Fibroblast of skin of left quadriceps (primary cell): ENCODE measurements at places on chromosomes 12 and 14.

- no peak for DNase-seq
Observed at GRCh38 chr12:128905003-128905544, 51.8 kb downstream of the GLT1D1 start.

DNA sequence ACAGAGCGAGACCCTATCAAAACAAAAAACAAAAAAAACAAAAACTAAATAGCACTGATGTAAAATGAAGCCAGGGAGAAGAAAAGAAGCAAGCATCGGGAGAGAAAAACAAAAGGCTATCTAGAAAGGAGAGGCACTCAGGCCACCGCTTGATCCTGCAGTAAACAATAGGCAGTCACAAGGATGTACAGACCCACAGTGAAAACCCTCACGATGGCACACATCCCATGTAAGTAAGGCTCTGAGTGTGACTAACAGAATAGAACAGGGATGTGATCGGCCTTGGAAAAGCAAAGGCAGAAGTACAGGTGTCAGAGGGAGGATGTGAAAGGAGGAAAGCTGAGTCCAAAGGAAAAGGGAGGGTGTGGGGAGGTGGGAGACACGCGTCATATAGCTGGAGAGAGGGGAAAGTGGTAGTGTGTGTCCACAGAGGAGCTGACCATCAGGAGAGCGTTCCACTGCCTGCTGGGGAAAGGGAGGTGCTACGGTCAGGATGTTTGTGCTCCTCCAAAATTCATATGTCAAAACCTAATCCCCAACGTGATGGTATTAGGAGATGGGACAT lies 31.5 kb downstream of the CAMKK2 start:
- no peak for DNase-seq

- no peak for DNase-seq
Observed at GRCh38 chr14:79569072-79569471, 642.2 kb downstream of the DIO2 start.

GRCh38 chr14:102516531-102517391 lies 7.2 kb upstream of the ANKRD9 start:
- DNase-seq, result no peak

DNA sequence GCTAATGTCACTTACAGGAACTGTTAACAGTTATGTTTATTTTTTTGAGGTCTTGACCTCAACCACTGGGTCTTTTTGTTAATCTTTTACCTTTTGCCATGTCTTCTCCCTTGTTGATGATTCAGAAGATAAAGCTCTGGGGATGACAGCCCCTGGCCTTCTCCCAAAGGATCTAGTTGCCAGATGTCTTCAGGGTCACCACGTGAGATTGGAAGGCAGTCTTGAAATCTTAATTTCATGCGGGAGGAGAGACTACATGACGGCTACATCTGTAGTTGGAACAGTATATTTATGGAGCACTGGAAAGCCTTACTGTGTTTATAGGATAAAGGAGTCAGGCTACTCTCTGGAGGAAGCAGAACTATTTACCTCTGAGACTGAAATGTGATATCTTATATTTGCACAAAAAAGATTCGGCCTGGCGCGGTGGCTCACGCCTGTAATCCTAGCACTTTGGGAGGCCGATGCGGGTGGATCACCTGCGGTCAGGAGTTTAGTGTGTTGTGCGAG lies 5.6 kb downstream of the MLEC start:
- DNase-seq, result no peak
